ENCODE measurements at places on chromosomes 6 and 20.

DNA sequence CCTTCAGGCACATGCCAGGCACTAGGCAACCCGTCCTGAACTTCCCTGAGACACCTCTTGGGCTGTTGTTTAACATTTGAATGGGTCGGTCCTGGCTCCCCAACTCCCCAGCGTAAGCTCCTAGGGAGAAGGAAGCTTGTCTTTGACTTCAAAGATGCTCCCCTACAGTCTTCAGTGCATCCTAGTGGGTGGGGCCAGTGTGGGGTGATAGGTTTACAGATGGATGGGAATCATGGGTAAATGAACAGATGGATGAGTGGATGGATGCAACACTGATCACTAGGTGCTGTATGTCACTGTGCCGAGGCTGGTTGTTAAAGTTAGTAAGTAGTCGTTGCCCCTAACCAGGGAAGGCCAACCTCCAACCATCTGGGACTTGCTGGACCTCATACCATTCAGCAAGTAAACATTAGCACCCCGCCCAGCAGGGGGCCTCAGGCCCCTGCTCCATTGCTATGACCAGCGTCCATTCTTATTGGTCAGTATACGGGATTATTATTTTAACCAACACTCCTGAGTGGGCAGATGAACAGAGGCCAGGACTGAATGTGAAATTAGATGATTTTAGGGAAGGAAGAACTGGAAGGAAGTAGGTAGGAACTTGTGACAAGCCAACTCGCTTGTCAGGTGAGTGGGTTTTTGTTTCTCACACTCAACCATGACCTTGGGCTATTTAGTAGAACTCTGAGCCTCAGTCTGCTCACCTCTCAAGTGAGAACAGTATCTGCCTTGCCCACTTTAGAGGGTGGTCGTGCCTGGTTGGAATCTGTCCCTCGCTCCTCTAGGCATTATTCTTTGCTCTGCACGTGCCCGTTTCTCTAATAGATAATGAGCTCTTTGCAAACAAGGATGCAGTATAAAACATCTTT is 82.9 kb upstream of the FOXP4 start:
- no peak for DNase-seq

GRCh38 chr6:170074435-170074834 is 216.4 kb downstream of the DLL1 start:
- DNase-seq, result no peak

GRCh38 chr6:1230689-1231605 is 81.0 kb upstream of the FOXQ1 start:
- no peak for DNase-seq

DNA sequence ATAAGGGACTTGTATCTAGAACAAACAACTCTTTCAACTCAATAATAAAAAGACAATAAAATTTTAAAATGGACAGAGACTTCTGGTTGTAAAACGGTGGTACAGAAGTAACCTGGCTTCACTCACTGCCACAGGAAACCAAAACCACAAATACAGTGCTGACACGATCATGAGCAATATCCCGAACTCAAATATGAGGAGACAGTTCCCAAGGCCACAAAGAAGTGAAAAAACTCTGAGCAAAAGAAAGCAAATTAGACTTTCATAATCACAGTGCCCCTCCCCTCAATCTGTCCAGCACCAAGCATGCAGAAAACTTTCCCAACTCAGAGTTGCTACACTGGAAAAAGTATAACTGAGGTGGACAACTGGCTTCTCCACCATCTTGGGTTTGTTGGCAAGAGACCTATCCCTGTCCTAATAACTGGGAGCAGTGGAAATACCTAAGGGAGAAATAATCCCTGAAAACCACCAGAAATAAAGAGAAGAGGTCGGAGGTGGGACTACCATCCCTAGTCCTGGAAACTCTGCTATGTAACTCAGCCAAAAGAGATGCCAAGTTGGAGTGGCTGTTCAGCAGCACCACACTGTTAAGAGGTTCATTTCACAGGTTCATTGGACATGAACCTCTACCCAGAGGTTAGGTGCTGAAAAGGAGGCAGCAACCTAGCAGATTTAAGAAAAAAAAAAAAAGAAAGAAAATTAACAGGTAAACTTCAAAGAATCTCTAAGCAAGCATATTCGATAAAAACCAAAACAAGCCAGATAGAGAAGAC is 55.5 kb downstream of the REV3L start:
- no peak for DNase-seq

- no peak for DNase-seq
Observed at GRCh38 chr20:26209171-26209941, 512.7 kb upstream of the ZNF337 start.

DNA sequence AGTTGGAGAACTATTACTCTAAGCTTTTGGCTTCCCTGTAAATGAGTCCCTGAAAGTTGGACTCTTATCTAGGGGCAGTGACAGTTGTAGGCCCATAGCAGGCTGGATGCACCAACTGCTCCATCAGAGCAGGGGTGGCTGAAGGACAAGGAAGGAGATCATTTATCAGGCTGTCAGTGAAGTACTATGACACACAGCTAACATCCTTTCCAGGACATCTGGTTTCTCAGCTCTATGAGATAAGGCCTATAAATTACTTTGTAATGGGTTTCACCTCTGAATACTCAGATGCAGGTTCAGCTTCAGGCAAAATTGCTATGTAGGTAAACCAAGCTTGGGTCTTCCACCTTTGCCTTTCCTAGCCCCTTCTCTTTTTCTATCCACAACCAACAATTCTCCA is 468.5 kb downstream of the KIF16B start:
- no peak for DNase-seq
